Suppressor macrophage treated with lipopolysaccharide for 1 hour (primary cell): ENCODE measurements at places on chromosomes 5 and 9.

- DNase-seq = no peak
Measured at GRCh38 chr9:114905170-114905940, 25.0 kb downstream of the TNFSF8 start.

- peak; percentile 20 for DNase-seq
Measured at GRCh38 chr9:2288309-2288708, 273.2 kb downstream of the SMARCA2 start.

DNA sequence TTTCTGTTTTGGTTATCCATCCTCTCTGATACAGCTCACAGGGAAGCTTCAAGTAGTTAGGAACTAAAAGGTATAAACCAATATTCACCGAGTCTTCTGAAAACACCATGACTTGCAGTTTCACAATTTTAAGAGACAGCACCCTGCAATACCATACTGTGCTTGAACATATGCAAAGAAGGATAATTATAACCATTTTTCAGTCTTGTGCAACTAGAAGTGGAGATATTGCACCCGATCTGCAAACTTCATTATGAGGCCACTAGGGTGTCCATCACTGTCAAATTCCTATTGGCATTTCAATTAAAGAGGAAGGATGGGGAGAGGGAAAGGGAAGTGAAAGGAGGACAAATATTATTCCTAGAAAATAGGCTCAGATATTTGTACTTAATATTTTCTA, 32.4 kb upstream of the CEP120 start:
- DNase-seq = no peak

GRCh38 chr9:92425474-92425873, 1.2 kb upstream of the OMD start:
- DNase-seq = no peak

- DNase-seq = no peak
Measured at GRCh38 chr5:83197326-83197967, 120.1 kb downstream of the XRCC4 start.

DNA sequence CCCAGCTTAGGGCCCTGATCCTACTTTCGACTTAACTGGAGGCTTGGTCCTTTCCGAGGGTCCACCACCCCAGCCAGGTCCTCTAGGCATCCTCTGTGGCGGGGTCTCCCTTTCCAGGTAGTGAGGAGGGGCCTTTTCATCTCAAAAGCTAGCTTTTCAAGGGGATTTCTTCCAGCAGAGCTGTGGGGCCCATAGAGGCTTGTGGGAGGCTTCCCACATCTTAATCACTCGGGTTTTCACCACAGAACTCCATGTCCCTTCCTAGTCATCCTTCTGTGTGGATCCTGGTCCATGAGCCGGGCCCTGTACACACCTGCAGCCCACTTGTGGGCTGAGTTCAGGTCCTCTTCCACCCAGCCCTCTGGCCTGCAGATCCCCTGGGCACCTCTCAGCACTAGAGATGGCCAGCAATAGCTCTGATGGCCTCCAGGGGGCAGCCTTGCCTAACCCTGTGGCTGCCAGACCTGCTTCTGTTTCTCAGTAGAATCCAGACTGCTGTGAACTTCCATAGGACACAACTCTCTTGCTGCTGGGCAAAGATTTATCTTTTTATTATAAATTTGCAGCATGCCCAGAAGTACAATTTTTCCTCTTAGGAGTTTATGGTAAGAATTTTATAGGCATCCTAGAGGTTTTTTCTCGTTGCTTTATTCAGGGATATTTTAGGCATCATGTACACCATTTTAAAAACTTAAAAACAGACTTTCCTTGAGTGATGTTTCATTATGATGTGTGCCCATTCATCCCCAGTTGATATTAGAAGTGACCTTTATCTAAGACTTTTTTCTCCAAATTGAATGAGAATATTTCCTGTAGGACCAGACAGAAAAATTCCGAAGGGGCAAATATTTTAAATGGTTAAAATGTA, 208.9 kb downstream of the TRIO start:
- peak; percentile 73 for DNase-seq

DNA sequence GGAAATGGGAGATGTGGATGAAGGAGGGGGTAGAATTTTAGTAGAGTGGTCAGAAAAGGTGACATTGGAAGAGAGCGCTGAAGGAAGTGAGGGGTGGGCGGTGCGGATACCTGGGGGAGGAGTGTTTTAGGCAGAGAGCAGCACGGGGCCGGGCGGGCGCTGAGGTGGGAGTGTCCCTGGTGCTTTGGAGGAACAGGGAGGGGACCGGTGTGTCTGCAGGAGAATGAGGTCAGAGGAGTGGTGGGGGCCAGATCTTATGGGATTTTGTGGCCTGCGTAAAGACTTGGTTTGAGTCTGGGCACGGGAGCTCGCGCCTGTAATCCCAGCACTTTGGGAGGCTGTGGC, 5.8 kb upstream of the PSD2 start:
- DNase-seq = no peak

- DNase-seq = no peak
Measured at GRCh38 chr5:54275361-54275760, 35.0 kb downstream of the ARL15 start.

GRCh38 chr9:9174358-9174757, 1374.8 kb upstream of the DMAC1 start:
- DNase-seq = no peak

GRCh38 chr9:33166231-33167083, 679 bp downstream of the B4GALT1 start:
- peak; percentile 50 for DNase-seq

DNA sequence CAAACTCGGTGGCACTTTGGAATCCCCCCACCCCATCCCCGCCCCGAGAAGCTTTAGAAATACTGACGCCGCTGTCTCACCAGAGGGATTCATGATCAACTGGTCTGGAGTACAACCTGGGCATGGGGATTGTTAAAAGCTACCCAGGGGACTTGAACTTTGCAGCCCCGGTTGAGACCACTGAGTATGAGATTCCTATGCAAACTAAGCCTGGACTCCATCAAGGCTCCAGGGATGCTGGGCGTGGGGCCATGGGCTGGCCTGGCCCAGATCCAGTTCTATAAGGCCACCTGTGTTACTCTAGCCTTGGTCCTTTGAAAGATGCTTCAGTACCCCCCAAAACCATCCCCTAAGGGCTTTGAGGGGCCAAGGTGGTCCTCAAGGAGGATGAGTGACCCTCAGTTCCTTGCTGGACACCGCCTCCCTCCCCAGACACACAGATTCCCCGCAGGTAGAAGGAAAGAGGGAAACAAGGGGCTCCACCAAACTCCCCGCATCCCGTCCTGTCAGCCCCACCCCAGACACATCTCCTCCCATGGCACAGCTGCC, 68.5 kb downstream of the MRPL36 start:
- DNase-seq = no peak

DNA sequence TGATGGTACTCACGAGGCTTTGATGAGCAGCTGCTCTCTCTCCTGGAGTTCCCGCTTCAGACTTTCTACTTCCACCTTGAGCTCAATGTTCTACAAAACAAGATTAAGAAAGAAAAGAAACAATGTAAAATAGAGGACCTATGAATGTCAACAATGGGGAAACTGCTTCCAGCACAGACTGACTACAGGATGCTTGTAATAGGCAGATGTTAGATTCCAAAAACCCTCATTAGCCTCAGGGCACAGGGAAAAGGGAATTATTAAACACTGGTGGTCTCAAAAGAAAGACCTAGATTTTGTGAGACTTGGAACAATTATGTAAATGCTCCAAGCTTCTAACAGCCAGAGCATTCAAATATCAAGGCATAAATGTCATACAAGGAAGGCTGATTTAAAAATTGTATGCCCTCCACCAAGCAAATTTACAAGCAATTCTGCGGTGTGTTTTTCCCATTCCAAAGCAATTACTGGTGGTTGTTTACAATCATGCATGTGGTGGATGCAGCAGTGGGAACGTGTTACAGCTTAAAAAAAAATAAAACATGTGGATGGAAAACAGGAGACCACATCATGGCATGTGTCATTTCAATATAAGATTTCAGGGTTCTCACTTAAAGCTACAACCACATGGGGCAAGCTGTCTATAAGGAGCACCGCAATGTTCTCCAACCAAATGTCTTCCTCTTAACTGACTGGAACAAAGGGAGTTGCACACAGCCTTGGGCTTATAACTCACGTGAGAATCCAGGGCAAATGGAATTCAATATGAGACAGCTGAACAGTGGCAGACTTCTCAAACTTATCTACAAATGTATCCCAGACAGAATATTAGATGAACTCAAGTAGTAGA, 34.0 kb downstream of the CDK5RAP2 start:
- no peak for DNase-seq

DNA sequence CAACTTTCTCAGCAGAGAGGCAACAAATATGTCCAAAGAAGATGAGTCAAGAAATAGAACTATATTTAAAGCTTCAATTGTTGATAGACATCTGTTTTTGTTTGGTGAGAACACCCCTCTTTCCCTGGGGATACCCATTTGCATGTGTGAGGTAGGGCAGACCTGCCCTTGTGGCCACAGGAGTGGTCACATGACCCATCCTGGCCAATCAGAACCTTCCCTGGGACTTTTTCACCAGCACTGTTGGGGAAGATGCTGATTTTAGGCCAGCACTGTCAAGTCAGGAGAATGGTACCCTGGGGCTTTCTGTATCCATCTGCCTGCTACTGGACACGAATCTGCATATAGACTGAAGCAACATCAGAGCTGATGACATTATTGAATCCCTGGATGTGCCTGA, 211.2 kb downstream of the CDK5RAP2 start:
- DNase-seq = no peak

DNA sequence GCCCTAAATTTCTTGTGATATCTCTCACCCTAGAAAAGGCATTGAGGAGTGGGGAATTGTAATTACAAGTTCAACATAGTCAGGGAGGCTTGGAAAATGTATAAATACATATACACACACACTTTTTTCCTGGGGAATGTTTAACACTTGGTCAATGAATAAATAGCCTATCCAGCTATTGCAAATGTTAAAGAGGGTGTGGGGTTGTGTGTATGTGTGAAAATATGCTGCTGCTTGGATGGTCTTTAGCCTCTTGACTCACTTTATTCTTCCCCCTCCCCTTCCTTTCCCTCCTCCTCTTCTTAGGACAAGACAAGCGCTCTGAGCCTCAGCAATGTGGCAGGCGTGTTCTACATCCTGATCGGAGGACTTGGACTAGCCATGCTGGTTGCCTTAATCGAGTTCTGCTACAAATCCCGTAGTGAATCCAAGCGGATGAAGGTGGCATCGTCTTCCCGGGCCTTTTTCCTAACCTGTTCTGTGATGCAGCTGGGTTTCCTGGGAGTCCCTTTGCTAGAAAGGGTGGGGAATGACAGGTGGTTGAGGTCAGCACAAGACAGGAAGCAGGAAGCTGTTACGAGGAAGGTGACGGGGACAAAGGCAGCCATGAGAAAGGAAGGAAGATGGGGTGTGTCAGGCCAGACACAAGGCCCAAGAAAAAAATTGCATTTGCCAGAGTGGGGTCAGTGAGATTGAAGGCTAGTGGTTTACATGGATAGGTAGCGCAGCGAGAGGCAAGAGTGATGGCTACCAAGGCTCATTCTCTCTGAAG, 236.5 kb downstream of the FAM114A2 start:
- no peak for DNase-seq

DNA sequence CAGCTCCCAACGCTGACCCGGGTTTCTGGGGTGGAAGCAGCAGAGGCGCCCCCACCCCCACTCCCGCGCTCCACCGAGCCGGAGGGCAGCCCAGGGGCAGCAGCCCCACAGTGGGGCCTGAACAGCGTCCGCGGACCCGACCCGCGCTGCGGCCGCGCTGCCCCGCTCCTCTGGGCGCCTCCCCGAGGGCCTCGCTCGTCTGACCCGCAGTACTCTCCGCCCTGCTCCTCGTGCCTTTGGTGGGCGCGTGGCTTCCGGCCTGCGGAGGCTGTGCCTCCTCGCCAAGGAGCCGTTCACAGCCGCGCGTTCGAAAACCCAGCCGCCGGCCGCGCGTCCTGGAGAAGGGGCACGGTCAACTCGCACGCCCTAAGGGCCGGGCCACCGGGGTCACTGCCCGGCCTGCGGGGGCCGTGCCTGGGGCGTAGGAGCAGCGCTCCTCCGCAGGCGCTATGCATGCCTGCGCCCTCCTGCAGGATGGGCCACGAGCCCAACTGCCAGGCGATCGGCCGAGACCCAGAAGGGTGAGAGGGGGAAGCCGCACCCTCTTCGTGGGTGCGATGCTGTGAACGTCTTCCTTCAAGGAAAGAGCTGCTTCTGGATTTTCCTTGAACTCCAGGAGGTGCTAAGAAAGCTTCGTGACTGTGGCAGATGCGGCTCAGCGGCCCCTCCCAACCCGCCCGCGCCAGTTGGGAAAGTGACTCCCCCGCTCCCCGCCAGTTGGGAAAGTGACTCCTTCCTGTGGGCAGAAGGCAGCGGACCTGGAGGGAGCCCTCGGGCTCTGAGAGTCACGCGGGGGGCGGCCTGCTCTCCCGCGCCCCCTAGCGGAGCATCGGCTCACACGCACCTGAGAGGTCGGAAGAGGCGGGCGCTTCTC, 82.7 kb downstream of the HSD17B3 start:
- DNase-seq = peak; percentile 58

GRCh38 chr5:108743319-108743718, 4.4 kb upstream of the FER start:
- no peak for DNase-seq

- DNase-seq = no peak
Measured at GRCh38 chr9:16039988-16040761, 487.3 kb downstream of the CCDC171 start.

DNA sequence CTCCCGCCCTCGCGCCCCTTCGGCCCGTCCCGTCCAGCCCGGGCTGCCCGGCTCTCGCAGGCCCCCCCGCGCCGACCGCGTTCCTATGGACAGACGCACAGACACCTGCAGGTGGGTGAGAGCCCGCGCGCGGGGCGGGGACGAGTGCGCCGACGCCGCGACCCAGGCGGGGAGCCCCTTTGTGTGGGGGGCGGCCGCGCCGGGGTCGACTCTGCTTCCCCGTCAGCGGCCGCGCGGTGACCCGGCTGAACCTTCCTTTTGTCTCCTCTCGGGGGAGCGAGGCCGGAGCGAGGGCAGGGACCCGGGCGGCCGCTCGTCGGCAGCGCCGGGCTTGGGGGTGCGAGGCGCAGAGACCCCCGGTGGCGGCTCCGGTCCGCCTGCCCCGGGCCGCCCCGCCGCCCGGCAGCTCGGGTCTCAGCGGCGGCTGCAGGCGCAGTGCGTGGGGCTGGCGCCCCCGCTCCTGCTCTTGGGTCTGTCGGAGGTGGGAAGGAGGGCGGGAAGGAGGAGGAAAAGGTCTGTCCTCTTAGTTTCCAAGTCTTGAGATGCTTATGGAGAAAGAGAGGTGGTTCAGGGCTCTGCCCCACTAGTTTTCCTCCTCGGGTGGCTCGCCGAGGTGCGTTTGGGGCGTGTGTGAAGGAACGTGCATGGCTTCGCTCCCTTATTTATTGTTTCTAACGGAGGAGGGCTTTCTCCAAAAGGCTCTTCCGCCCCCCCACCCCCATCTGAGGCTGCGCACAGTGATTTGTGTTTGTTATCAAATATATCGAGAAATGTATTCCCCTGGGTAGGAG, 576 bp downstream of the KIAA1958 start:
- peak; percentile 44 for DNase-seq

- peak; percentile 2 for DNase-seq
Measured at GRCh38 chr9:17863213-17863883, 284.5 kb downstream of the SH3GL2 start.

- DNase-seq = peak; percentile 4
Measured at GRCh38 chr5:159061179-159061796, 38.4 kb downstream of the EBF1 start.

- DNase-seq = no peak
Measured at GRCh38 chr5:156094001-156094400, 233.0 kb upstream of the SGCD start.

GRCh38 chr9:132214027-132214622, 52.3 kb downstream of the NTNG2 start:
- DNase-seq = no peak
